T-helper 17 cell (primary cell): ENCODE measurements at places on chromosomes 5 and 9.

DNA sequence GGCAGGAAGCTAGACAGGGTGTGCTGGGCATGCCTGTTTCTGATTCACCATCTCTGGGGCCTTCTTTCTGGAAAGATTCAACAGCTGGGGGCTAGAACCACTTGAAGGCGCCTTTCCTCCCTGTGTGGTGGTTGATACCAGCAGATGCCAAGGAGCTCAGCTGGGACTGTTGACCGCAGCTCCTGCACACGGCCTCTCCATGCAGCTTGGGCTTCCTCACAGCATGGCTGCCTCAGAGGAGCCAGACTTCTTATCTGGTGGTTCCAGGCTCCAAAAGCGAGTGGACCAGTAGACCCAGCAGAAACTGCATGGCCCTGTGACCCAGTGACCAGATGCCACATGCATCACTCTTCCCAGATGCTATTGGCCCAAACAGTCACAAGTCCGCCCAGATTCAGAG, 74.7 kb upstream of the COL5A1 start:
- no peak overlapping the region for H3K4me3 ChIP-seq
- no peak for DNase-seq
- H3K27me3 ChIP-seq: no peaks in the 10 kb centered on the region
- H3K4me1 ChIP-seq: peaks cover 2% of the 10 kb centered on the region

DNA sequence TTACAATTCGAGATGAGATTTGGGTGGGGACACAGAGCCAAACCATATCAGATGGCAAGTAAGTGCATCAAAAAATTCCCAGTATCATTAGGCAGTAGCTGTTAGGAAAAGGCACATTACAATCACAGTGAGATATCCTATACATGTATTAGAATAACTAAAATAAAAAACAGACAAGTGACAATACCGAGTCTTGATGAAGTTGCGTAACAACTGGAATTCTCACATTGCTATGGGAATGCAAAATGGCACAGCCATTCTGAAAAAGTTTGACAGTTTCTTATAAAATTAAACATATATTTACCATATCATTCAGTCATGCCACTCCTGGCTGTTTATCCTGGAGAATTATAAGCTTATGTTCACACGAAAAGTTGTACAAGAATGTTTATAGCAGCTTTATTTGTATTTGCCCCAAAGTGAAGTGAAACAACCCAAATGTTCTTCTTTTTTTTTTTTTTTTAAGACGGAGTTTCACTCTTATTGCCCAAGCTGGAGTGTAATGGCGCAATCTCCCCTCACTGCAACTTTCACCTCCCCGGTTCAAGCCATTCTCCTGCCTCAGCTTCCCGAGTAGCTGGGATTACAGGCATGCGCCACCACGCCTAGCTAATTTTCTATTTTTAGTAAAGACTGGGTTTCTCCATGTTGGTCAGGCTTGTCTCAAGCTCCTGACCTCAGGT, 93.1 kb upstream of the TLE1 start:
- no peak overlapping the region for H3K4me3 ChIP-seq
- no peaks in the 10 kb centered on the region for H3K4me1 ChIP-seq
- H3K36me3 ChIP-seq: no peaks in the 10 kb centered on the region
- no peak overlapping the region for H3K27ac ChIP-seq
- DNase-seq: no peak

GRCh38 chr5:93592883-93593282, 9.9 kb downstream of the NR2F1 start:
- DNase-seq: no peak
- no peak overlapping the region for H3K4me3 ChIP-seq
- H3K36me3 ChIP-seq: peaks cover 2% of the 10 kb centered on the region
- no peaks in the 10 kb centered on the region for H3K4me1 ChIP-seq

DNA sequence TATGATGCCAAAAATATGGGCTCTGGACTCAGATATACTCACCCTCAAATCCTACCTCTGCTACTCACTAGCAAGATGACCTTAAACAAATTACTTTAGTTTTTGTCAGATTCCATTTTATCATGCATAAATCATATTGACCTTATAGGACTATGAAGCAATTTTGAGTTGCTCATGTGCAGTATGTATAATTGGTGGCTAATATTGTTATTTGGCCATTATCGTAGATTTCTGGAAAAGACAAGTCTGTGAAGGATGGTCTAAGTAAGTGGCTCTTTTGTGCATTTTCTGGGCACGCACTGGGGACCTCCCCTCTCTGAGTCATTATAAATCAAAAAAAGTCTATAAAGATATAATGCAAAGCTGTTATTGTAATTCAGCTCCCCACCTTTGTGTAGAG, 393.0 kb downstream of the FGF10 start:
- H3K36me3 ChIP-seq: no peaks in the 10 kb centered on the region
- H3K27me3 ChIP-seq: no peaks in the 10 kb centered on the region
- no peak overlapping the region for H3K27ac ChIP-seq

DNA sequence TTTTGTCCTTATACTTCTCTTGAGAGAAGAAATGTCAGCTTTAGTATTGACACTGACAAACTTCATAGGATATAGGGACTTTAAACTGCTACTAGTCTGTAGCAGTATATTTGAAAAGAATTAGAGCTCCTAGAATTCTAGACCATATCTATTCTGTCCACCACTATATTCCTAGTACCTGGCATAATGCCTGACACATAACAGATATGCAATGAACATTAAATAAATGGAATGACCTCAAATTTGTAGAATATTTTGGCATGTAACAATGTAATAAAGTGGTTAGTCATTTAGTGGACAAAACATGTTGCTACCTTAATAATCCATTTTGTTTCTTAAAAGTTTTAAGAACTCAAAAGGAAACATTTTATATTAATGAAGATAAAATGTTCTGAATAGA, 57.5 kb downstream of the HOMER1 start:
- H3K27ac ChIP-seq: no peak overlapping the region
- H3K36me3 ChIP-seq: no peaks in the 10 kb centered on the region
- no peak for DNase-seq
- H3K4me3 ChIP-seq: no peak overlapping the region

GRCh38 chr9:107222020-107222522, 61.0 kb upstream of the RAD23B start:
- H3K27ac ChIP-seq: no peak overlapping the region
- H3K36me3 ChIP-seq: peaks cover 3% of the 10 kb centered on the region
- H3K4me3 ChIP-seq: no peak overlapping the region
- peaks cover 28% of the 10 kb centered on the region for H3K27me3 ChIP-seq

DNA sequence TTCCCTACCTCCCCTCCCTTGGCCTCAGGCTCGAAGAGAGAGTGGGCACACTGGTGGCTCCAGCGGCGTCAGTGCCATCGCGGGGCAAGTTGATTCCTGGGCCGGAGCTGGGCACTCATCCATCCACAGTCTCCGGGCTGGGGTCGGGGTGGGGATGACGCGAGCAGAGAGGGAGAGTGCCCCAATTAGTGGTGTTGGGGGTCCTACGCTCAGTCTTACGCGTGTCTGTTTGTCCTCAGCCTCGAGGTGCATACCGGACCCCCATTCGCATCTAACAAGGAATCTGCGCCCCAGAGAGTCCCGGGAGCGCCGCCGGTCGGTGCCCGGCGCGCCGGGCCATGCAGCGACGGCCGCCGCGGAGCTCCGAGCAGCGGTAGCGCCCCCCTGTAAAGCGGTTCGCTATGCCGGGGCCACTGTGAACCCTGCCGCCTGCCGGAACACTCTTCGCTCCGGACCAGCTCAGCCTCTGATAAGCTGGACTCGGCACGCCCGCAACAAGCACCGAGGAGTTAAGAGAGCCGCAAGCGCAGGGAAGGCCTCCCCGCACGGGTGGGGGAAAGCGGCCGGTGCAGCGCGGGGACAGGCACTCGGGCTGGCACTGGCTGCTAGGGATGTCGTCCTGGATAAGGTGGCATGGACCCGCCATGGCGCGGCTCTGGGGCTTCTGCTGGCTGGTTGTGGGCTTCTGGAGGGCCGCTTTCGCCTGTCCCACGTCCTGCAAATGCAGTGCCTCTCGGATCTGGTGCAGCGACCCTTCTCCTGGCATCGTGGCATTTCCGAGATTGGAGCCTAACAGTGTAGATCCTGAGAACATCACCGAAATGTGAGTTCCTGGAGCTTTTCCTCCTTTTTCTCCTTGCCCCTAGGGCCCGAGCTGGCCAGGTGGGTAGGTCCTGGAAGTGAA, 861 bp downstream of the NTRK2 start:
- peak overlapping the region; percentile 90 for H3K4me3 ChIP-seq
- peaks cover 60% of the 10 kb centered on the region for H3K27me3 ChIP-seq
- no peak overlapping the region for H3K27ac ChIP-seq
- peaks cover 17% of the 10 kb centered on the region for H3K4me1 ChIP-seq

- no peak overlapping the region for H3K4me3 ChIP-seq
- no peak overlapping the region for H3K27ac ChIP-seq
- DNase-seq: no peak
- H3K27me3 ChIP-seq: no peaks in the 10 kb centered on the region
- peaks cover 4% of the 10 kb centered on the region for H3K36me3 ChIP-seq
These were observed 35.8 kb downstream of the FSD1L start for GRCh38 chr9:105483618-105484017.

- DNase-seq: peak; percentile 26
- H3K4me1 ChIP-seq: peaks cover 3% of the 10 kb centered on the region
- peaks cover 2% of the 10 kb centered on the region for H3K36me3 ChIP-seq
- no peak overlapping the region for H3K27ac ChIP-seq
- peaks cover 18% of the 10 kb centered on the region for H3K27me3 ChIP-seq
These were observed 27.9 kb upstream of the BASP1 start for GRCh38 chr5:17189381-17190036.

- H3K36me3 ChIP-seq: no peaks in the 10 kb centered on the region
- H3K4me1 ChIP-seq: no peaks in the 10 kb centered on the region
- peaks cover 5% of the 10 kb centered on the region for H3K27me3 ChIP-seq
- H3K27ac ChIP-seq: no peak overlapping the region
These were observed 217.0 kb downstream of the TMEM38B start for GRCh38 chr9:105911104-105911911.

DNA sequence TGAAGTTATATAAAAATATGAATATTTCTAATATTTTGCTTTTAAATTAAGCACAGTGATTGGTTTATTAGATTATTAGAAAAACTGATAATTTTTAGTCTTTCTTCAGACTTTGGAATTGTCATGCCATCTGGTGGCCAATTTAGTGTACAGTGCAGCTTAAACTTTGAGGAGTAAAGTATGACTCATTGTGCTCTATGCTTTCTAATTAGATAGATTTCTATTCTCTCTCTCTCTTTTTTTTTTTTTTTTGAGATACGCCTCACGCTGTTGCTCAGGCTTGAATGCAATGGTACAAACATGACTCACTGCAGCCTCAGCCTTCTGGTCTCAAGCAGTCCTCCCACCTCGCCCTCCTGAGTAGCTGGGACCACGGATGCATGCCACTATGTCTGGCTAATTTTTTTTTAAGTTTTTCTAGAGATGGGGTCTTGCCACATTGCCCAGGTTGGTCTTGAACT, 42.1 kb upstream of the GPR21 start:
- no peak overlapping the region for H3K4me3 ChIP-seq
- DNase-seq: no peak
- no peaks in the 10 kb centered on the region for H3K27me3 ChIP-seq
- H3K27ac ChIP-seq: peak overlapping the region; percentile 8
- H3K4me1 ChIP-seq: no peaks in the 10 kb centered on the region

DNA sequence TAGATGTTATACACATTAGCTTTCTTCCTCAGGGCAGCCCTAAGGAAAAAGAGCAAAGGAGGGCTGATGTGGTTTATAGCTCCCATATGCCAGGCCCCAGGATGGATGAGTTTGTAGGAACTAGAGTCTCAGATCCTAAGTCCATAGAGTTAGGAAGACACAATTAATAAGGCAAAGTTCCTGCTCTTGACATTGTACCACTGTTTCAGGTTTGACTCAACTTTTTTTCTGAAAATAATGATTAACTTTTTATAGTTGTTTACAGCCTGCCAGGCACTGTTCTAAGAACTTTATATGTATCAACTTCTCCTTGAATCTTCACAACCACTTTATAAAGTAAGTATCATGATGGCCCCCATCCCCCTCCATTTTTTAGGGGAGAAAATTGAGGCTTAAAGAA, 339.5 kb downstream of the PDE4D start:
- DNase-seq: no peak
- H3K4me1 ChIP-seq: no peaks in the 10 kb centered on the region
- no peak overlapping the region for H3K27ac ChIP-seq
- peaks cover 5% of the 10 kb centered on the region for H3K27me3 ChIP-seq

DNA sequence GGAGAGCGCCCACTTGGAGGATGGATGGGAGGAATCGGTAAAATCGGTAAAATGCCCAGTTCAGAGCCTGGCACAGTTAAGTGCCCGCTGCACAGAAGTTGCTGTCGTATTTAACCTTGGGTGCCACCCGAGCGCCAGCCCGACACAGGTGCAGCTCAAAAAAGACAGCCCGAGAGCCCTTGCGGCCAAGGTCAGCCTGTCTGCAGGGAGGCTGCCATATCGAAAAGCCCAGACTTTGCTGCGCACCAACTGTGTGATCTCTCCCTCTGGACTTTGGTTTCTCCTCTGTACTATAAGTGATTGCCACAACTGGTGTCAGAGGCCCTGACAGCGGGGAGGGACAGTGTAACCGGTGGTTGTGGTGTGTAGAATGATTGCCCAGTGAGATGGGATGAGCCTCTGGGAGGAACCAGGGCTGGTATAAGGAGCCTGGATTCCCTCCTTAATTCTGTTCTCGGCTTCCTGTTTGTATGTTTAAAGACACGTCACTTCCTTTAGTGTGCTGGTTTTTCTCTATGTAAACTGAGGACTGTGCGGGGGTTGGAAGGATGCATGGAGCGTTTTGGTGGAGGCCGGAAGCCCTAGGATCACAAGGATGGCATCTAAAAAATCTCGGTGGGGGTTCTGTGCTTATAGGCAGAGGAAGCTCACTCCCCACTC, 792 bp downstream of the NTMT1 start:
- peaks cover 3% of the 10 kb centered on the region for H3K36me3 ChIP-seq
- peak; percentile 30 for DNase-seq
- H3K27ac ChIP-seq: peak overlapping the region; percentile 98
- peaks cover 47% of the 10 kb centered on the region for H3K4me1 ChIP-seq

DNA sequence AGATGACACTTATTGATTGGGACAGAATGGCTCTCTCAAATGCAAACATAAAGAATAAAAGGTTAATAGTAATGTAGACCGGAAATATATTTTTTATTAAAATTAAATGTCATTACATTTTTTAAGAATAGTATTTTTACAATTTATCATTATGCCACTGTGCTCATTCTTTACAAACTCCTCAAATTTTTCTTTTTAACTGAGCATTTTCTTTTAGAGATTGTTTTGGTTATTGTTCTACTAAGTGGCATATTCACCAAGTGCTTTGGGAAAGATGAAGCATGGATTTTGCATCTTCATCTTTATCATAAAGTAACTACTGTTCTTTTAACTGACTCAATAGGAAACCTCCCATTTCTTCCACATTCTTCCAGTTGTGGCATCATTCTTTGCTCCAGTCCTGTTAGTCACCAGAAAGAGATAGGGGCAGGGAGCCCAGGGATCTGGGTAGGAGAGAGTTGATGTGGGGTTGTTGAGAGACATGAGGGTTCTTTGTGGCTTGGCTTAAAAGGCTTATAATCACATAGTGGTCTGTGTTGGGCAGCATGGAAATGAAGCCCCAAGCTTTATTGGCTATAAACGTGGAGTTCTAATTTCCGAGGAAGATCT, 69.8 kb downstream of the SYK start:
- no peaks in the 10 kb centered on the region for H3K4me1 ChIP-seq
- H3K4me3 ChIP-seq: no peak overlapping the region
- H3K27me3 ChIP-seq: peaks cover 21% of the 10 kb centered on the region
- H3K27ac ChIP-seq: no peak overlapping the region
- no peaks in the 10 kb centered on the region for H3K36me3 ChIP-seq
